Activated CD8-positive, alpha-beta memory T cell treated with anti-CD3 and anti-CD28 coated beads for 48 hours (primary cell): ENCODE measurements at places on chromosomes 1 and 21.

GRCh38 chr1:169884634-169885033, 9.1 kb downstream of the SCYL3 start:
- no peak for DNase-seq

GRCh38 chr1:229716704-229717103, 90.7 kb downstream of the URB2 start:
- DNase-seq = no peak

DNA sequence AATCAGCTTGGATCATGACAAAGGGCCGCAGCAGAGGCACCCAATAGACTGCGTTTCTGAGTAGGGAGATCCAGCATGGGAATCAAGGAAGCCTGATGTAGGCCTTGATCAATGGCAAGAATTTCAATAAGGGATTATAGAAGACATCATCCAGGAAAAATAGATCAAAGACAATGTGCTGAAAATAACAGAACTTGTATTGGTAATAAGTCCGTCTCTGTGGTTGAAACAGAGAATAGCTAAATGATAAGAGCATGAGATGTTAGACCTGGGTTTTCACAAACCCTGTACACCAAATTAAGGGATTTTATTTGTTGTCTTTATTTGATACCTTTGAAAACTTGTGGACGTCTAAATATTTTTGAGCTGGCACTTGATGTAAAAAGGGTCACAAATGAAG, 228.0 kb upstream of the SGIP1 start:
- DNase-seq = no peak

DNA sequence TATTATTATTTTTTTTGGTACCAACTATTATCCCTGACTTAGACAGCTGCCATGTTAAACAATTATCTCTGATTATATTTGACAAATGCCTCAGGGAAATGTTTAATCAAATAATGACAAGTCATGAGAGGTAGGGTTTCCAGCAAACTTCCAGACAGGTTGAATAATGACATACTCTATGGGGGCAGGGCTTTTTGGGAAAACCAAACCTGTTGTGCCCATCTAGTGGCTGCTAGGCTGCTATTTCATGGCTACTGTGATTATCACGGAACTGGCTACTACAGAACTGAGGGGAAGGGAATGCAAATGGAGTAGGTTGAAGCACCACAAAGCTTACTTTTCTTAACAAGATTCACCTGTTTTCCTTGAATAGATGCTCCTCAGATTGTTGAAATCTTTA, 77.6 kb downstream of the DUSP10 start:
- no peak for DNase-seq

DNA sequence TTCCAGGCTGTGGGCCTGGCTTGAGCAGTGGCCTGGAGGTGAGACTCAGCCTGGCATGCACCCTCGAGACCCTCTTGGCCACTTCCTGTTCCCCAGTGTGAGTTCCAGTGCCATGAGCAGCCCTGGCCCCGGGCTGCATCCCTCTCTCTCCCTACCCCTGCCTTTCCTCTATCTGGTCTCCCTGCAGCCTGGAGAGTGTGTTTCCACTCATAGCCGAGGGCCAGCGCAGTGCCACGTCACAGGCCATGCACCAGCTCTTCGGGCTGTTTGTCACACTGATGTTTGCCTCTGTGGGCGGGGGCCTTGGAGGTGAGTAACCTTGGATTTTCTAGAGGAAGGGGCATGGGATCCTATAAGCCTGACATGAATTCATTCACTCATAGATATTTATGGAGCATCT, 13.6 kb downstream of the RHBG start:
- no peak for DNase-seq
